T-cell (primary cell): ENCODE measurements at places on chromosomes 7 and 10. TPM values are rescaled to one million over a fixed set of nuclear protein-coding genes. Genes with fewer than 3 reads are reported as not detected.
A peak's percentile ranks its signal among the peaks of the same experiment; 100 is the strongest.

GRCh38 chr7:138483531-138483930 lies 23.5 kb downstream of the TRIM24 start:
- H3K27ac ChIP-seq: no peak overlapping the region
- H3K27me3 ChIP-seq: no peaks in the 10 kb centered on the region

DNA sequence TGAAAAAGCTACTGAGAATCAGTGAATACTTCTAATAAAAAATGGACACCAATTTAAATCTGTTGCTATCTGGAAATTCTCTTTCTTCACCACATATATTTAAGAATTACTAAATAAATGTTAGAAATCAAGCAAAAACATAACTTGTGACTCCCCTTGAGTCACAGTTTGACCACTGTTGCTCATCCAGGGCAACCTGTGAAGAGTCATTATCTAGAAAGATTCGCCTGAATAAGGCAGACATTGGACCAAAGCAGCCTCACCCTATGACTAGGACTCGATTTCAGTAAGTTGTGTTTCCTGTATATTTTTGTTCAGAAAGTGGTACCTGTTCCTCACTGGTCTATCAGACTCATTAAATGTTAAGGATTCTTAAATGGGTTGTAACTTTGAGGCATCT lies 572.4 kb downstream of the ATRNL1 start:
- no peak overlapping the region for H3K27ac ChIP-seq
- H3K36me3 ChIP-seq: no peaks in the 10 kb centered on the region
- no peaks in the 10 kb centered on the region for H3K4me1 ChIP-seq
- no peaks in the 10 kb centered on the region for H3K27me3 ChIP-seq
- H3K4me3 ChIP-seq: no peak overlapping the region

DNA sequence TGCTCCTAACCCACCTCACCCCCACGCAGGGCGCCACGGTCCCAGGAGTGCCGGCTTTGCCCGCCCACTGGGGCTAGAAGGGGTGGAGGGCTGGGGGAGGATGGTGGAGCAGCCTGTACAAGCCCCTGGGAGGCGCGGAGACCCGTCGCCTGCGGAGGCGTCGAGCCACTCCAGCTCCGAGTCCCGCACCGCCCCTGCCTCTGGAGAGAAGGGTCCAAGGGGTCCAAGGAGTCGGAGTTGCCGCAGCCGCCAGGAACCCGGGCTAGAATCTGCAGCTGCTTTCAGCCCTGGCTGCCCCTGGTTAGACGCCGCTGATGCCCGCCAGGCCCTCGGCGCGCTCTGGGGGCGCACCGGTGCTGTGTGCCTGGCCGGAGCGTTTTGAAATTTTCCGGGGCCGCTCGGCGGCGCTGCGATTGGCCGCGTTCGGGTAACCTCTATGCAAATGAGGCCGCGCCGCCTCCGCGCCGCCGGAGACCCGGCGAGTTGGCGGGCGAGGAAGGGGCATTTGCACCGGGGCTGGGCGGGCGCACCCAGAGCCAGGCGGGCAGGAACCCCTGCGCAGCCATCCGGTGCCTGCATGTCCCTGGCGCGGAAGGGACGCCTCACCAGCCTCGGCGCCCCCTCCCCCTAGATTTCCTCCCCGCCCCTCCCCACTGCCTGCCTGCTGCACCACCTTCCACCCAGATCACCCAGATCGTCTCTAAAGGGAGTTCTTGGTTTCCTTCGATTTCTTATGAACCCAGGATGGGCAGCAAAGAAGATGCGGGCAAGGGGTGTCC lies at the start of gene HMX2:
TSS of gene HMX2 (plus strand) at position 502 of the 779 bp plus-strand sequence. CDS start at position 745, 243 bp downstream.
- H3K4me3 ChIP-seq: peak within 1 kb of the TSS; percentile 26
- H3K36me3 ChIP-seq: no peaks in the 10 kb centered on the region
- H3K27ac ChIP-seq: no peak within 1 kb of the TSS
- peaks cover 88% of the 10 kb centered on the region for H3K27me3 ChIP-seq

Gene PDE6C
- total RNA-seq: not detected
